ENCODE measurements at places on chromosomes 13 and 19. TPM values are rescaled to one million over a fixed set of nuclear protein-coding genes. Genes with fewer than 3 reads are reported as not detected.

Gene GRK1
- 0.30 TPM for polyA plus RNA-seq

Gene PSG1
- not detected for polyA plus RNA-seq

Gene SCEL
- 0.04 TPM for polyA plus RNA-seq

Gene ZBTB7A
- polyA plus RNA-seq, result 11.3 TPM

Gene CEACAM16
- not detected for polyA plus RNA-seq

Gene ALG11
- polyA plus RNA-seq, result 36.8 TPM

Gene BCAM
- polyA plus RNA-seq, result 737 TPM

- no peak for DNase-seq
These were observed 1028.0 kb downstream of the UQCRFS1 start for GRCh38 chr19:28184997-28185396.

DNA sequence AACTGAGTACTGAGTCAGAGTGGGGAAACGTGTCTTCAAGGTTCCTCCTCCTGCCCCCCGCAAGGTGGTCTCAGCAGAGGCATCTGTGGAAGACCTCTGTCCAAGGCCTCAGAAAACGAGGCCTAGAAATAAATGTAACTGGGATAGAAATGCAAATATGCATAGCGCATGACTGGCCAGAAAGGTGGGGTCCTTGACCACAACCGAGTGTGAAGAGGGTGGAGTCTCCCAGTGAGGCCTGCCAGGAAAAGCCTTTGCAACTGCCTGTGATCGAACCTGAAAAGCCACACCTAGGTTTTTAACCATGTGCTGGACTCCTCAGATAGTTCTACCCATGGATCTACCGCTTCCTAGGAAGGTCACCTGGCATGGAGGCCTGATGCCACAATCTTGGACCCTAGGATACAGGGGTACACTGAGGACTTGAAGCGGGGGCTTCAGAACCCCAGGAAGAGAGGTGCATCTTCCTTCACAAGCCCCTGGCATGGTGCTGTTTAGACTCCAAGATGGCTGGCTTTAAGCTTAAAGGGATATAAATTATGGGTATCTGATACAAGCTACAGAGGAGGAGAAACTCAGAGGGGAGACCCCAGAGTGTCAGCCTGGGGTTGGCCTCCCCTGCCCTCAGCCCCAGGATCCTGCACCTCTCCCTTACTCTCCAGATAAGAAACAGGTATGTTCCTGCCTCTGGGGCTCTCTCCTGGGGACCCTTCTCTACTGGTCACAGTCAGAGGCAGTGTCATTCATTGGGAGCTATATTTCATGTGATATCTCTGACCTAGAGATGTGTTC lies 18.3 kb upstream of the SIGLEC6 start:
- no peak for DNase-seq

- no peak for DNase-seq
These were observed 20.9 kb upstream of the FOSB start for GRCh38 chr19:45446944-45447343.

DNA sequence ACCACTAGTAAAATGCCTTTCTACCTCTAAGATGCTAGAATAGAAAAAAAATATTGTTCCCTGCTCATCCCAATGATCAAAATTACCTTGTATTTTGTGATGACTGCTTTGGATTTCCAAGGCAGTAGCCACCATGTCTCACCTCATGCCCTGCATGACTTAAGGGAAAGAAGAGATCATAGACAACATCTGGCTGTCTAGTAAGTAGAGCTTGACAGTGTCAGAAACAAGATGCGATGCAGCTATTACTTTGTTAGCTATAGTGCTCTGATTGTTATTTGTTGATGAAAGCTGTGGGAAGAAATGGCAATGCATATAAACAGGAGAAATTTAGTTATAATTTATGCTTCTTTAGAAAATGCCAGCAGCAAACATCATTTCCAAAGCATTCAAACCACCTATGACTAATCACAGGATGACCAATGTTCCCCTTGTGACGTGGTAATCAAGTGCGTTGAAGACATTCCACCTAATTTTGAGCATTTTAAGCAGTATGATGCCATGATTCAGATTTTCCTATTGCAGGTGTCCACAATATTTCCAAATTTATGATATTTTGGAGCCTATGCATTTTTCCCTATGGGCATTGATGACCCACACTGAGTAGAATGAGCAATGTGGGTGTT lies 308.3 kb downstream of the KCNRG start:
- DNase-seq, result no peak

DNA sequence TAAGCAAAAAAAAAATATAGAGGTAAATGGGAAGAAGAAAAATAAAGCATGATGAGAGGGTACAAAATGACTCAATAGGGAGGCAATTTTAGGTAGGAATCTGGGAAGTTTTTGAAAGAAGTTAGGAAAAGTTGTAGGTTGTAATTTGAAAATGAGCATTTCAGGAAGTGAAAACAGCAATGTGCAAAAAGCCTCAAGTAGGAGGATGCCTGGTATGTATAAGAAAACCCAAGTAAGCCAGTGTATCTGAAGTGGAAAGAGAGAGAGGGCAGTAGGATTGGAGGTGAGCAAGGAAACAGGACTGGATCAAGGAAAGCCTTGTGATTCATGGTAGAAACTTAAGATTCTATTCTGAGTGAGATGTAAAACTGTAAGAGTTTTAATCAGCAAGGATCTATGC lies 121.6 kb upstream of the SPRY2 start:
- no peak for DNase-seq

DNA sequence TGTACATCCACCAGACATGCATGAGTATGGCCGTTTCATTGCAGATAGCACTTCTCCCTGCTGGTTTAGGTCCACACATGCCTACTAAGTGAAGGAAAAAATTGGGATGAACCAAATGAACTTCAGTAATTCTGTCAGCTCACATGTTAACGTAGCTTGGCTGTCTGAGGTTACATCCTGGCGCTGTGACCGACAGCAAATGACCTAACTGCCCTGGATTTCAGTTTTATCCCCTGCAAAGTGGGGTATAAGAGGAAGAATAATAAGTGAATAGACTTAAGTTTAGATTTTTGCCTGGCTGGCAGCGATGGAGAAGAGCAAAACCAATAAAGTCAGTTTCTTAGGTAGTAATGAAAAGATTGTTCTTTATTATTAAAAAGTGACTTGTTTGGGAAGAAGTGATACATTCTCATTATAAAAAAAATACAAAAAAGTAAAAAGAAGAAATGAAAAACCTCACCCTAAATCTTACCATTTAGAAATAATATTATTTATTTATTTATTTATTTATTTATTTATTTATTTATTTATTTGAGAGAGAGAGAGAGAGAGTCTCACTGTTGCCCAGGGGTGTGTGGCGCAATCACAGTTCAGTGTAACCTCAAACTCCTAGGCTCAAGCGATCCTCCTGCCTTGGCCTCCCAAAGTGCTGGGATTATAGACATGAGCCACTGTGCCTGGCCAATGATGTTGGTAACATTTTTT lies 4.2 kb upstream of the RNF113B start:
- no peak for DNase-seq

- no peak for DNase-seq
These were observed 2.7 kb downstream of the LPAR6 start for GRCh38 chr13:48410199-48410598.

- DNase-seq, result no peak
These were observed 13.9 kb upstream of the MADCAM1 start for GRCh38 chr19:482186-483041.

DNA sequence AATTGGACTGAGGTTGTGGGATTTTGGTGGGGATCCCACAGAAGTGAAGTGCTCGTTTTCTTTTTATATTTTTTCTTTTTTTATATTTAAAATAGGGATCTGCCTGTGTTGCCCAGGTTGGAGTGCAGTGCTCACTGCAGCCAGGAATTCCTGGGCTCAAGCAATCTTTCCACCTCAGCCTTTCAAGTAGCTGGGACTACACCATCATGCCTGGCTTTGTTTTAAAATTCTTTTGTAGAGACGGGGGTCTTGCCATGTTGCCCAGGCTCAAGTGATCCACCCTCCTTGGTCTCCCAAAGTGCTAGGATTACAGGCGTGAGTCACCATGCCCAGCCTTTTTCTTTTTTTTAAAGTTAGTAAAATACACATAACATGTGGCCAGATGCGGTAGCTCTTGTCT lies 20.6 kb downstream of the CRTC1 start:
- no peak for DNase-seq

- no peak for DNase-seq
These were observed 2.3 kb downstream of the COMP start for GRCh38 chr19:18788529-18789421.

GRCh38 chr19:47896019-47896418 lies 9.9 kb upstream of the SULT2A1 start:
- no peak for DNase-seq

DNA sequence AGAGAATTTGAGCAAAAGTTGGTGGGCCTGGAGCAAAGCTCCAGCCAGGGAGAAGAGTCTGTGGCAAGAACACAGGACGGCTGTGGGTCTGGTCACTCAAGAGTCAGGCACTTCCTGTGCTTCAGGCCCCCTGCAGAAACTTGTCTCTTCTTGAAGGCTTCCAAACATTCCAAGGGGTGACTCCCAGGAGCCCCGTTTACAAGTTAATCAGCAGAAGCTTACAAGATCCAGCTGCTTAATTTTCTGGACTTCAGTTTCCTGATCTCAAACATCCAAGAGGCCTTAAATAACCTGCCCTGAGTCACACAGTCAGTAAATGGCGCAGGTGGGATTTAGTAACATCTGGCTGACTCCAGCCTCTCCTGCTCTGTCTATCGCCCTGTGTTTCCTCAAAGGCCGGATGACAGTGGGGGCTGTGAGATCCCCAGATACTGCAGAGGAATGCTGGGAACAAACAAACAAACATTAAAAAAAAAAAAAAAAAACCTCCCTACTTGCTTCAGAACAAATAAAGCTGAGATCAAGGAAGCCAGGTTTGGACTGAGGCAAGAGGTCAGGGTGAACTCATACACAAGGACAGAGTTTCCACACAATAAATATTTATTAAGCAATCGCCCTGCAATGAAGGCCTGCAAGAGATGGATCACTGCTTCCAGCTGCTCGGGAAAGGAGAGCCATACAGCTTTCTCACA lies 175.4 kb upstream of the RFC3 start:
- peak; percentile 84 for DNase-seq

- DNase-seq, result peak; percentile 95
These were observed at the start of gene ZNF776 for GRCh38 chr19:57746580-57747471. Gene ZNF776 (plus strand): TSS chr19:57746815. CDS start chr19:57747059, 244 bp downstream.

DNA sequence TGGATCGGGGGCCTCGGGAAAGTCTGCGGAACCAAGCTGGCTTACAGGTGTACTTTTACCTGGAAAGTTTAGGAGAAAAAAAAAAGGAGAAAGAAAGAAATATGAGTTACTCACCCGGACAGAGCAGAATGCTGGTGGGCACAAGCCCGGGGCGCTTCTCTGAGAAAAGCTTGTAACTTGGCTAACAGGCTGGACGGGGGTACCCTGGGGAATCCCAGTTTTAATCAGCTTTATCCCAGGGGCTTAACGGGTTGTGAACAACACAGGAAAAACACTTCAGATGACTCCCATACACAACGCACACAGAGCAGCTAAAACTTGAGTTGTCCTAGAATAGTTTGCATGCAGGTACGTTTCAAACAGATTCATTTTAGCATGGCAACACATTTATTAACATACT lies 37.3 kb downstream of the KLF2 start:
- DNase-seq, result no peak

GRCh38 chr13:50222569-50223332 lies 207.5 kb downstream of the KCNRG start:
- no peak for DNase-seq
